HTR-8/SVneo (cell line): ENCODE measurements at places on chromosomes 7 and 10.
A peak's percentile ranks its signal among the peaks of the same experiment; 100 is the strongest.

DNA sequence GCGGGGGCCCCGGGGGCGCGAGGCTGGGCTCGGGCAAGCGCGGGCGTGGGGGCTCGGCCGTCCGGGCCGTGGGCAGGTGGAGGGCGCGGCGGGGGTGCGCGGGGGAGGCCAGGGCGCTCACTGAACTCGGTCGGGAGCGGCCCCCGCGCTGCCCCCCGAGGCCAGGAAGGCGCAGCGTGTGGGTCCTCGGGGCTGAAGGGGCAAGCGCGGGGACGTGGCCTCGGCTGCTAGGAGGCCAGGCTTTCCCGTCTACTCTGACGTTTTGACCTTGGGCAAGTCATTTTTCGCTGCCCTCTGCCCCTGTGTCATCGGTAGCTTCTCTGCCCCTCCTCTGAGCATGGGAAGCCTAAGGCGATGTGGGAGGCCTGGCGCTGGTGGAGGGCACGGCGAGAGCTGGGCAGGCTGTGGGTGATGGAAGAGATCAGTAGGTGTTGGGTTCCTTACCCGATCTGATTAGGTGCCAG, 441 bp downstream of the FBH1 start:
- peak; percentile 15 for DNase-seq

GRCh38 chr10:35027567-35027966, 62.6 kb downstream of the CUL2 start:
- peak; percentile 48 for DNase-seq

- DNase-seq, result no peak
These were observed 130.0 kb downstream of the ARHGAP22 start for GRCh38 chr10:48474765-48475365.

GRCh38 chr10:93820434-93820833, 62.7 kb downstream of the LGI1 start:
- peak; percentile 41 for DNase-seq

GRCh38 chr10:92239600-92240288, 51.1 kb downstream of the CPEB3 start:
- DNase-seq, result peak; percentile 22

DNA sequence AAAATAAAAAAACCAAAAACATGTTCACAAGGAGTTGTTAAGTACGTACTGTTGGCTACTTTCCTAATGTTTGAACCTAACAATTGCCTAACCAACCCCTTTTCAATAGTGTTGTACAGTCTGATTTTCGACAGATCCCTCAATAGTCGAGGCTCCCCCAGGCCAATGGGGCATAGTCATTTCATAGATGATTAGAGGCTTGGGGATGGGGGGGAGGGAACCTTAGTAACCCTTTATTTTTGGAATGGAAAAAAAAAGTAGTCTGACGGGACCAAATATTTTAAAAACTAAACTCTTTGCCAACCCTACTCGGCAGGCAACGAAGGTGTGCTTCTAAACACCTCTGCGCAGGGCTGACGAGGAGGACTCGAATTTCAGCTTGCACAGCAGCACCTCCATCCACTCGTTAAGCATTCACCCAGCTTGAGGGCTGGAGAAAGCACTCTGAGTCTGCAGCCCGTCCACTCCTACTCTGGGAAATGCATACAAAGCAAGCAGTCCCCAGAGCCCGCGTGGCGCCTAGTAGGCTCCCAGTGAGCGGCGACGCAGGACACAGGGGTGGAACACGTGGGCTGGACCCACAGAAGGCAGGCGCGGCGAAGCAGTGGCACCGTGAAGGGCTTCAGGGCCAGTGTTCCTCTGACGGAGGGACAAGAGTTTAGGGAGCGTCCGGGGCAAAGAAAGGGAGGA, 899 bp downstream of the PUS7 start:
- DNase-seq, result peak; percentile 35

- no peak for DNase-seq
These were observed 187.7 kb upstream of the HGF start for GRCh38 chr7:81957517-81957916.

DNA sequence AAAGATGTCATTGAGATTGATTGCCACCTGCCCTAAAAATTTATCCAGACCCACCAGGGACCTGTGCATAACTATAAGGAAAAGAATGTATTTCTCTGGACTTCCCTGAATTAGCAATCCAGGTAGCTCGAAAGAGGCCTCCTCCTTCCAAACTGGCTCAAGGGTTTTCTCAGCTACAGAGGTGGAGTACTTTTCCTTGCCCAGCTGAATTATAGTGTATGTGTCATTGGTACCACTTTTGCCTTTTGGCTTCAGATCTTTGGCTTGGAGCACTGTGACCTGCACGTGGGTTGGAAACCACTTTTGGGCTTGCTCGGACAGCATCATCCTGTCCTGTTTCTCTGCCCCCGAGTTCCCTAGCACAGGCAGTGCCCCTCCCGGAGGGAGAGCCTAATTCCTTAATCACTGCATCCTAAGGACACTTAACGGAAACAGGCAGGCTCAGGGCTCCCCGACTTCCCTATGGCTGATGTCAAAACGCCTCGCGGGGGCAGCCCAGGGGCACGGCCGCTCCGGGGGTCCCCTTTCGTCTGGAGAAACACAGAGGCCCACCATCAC, 825 bp downstream of the RAB11FIP2 start:
- peak; percentile 7 for DNase-seq

DNA sequence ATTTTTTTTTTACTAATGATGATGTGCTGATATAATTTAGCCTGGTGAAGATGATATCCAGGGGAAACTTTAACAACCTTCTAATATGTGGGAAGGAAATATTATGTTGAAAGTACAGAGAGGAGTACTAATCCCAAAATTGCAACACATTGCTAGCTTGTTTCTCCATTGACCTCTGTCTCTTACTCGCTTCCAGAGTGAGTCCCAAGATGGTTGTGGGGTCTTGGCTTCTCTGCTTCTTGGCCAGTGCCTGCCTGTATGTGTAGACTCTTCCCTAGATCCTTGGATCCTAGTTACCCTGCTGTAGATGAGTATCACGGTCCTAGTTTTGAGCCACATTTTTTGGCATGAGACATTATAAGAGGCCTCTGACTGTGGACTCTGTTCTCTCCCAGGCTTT, 17.5 kb downstream of the BMPER start:
- DNase-seq, result no peak

GRCh38 chr7:34227525-34227924, 322.2 kb downstream of the BMPER start:
- no peak for DNase-seq

DNA sequence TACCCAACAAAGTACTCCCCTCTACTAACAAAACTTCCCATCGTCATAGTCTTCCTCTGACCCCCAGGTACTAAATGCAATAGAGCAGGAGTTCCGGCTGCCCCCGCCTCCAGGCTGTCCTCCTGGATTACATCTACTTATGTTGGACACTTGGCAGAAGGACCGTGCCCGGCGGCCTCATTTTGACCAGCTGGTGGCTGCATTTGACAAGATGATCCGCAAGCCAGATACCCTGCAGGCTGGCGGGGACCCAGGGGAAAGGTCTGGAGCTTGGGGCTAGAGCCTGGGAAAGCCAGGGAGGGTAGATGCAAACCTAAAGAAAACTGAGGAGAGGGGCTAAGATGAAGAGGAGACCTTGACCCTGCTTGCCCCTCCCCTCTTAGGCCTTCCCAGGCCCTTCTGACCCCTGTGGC, 15.3 kb downstream of the EPHB6 start:
- no peak for DNase-seq

GRCh38 chr10:46550076-46550790, 6.2 kb downstream of the GPRIN2 start:
- no peak for DNase-seq

GRCh38 chr10:27569946-27570345, 65.8 kb downstream of the RAB18 start:
- no peak for DNase-seq

DNA sequence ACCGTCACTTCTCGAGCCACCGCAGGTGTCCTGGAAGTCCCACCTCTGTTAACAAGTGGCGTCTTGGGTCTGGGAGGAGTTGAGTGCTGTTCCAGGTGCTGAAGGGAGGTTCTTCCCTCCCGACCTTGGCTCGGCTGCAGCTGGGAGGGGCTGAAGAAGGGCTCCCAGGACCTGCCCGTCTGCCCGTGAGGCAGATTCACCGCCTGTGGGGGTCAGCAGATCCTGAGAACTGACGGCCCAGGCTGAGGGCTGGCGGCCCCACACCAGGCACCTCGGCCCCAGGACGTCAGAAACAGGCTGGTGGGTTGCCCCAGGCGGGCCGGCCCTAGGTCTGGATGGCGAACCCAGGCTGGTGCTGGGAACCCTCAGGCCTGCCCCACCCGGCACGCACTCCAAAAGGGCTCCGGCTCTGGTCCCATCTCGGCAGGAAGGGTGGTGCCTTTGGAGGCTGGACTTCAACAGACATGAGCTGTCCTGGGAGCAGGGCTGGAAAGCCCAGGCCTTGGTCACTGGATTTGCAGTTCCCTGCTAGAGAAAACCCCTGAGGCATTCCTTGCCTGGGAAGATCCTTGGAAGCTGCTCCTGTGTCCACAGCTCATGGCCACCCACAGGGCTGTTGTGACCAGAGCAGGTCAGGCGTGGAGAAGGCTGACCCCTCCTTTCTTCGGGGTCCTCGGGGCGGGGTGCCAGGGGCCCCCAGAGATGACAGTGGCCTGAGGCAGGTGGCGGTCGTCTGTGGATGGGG, 42.6 kb upstream of the CFAP46 start:
- DNase-seq, result no peak

DNA sequence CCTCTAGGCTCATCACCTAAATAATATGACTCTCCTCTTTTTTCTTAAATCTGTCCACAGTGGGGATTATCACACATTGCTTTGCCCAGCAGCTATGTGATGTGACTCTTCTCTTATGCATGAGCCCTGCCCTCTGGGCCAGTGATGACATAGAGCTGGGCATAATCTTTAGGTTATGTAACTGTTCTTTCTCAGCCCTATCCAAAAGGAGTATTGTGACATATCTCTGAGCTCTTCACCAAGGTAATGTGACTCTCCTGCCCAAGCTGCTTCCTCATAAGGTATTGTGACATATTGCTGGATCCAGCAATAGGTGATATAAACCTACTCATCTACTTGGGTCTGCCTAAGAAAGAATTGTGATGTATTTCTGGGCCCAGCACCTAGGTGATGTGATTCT, 37.7 kb upstream of the ZNF107 start:
- no peak for DNase-seq

DNA sequence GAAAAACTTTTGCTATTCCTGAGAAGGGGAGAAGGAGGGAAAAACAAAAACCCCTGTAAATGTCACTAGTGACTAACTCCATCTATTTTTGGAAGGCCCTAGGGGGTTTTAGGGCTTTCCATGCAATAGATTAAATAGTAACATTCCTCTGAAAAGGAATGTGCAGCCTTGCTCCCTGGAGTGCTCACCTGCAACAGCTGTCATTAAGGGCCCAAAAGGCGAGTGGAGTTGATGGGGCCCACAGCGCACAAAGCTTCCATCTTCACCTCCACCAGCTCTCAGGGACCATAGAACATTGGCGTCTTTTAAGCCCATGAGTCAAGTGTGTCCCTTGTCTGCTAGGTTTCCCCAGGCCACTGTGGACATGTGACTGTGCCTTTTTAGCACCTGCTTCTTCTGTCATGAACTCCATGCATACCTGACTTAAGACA, 58.0 kb upstream of the IL6 start:
- DNase-seq, result no peak

GRCh38 chr10:49365675-49366415, 30.0 kb downstream of the DRGX start:
- no peak for DNase-seq
